ENCODE measurements at places on chromosomes 2 and 18.

GRCh38 chr2:45289997-45290709 lies 280.9 kb upstream of the SIX2 start:
- no peak for DNase-seq

DNA sequence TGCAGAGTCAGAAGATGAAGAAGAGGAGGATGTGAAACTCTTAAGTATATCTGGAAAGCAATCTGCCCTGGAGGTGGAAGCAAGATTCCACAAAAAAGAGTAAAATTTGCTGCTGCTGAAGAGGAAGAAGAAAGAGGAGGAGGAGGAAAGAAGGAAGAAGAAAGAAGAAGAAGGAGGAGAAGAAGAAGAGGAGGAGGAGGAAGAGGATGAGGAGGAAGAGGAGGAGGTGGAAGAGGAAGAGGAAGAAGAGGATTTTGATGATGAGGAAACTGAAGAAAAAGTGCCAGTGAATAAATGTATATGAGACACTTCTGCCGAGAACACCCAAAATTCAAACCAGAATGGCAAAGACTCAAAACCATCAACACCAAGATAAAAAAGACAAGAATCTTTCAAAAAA lies 20.9 kb upstream of the TAF4B start:
- no peak for DNase-seq

- DNase-seq = no peak
These were observed 345.4 kb downstream of the ARHGAP15 start for GRCh38 chr2:143474586-143474985.

- no peak for DNase-seq
These were observed 623.2 kb downstream of the IRS1 start for GRCh38 chr2:226176283-226176984.

DNA sequence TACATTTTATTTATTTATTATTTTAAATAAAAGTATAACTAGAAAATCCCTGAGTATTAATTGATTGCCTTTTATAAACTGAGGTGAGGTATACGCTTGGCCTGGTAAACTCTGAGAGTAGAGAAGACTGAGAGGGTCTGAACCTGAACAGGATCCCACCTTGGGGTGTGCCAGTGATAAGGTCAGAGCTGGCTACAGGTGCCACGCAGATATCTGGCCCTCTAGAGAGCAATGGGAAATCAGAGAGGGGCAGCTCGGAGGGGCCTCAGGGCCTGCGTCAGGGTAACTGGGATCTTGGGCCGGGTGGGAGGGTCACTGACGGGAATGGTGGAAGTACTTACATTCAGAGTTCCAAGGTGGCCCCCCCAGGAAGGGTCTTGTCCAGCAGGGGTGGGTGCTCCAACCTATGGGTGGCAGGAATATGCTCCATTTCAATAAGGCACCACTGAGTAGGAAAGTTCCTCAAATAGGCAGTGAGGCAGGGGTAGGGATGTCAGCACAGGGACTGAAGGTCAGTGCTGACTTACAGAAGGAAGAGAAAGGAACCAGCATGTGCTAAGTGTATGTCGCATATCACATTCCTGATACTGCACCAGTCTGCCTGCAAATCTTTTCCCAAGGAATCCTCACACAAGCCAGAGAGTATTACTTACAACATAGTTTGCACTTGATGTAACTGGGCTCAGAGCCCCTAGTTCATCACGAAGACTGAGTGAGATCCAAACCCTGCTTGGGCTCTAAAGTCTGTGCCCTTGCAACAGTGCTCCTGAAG lies 706.0 kb upstream of the RAB6C start:
- DNase-seq = no peak

DNA sequence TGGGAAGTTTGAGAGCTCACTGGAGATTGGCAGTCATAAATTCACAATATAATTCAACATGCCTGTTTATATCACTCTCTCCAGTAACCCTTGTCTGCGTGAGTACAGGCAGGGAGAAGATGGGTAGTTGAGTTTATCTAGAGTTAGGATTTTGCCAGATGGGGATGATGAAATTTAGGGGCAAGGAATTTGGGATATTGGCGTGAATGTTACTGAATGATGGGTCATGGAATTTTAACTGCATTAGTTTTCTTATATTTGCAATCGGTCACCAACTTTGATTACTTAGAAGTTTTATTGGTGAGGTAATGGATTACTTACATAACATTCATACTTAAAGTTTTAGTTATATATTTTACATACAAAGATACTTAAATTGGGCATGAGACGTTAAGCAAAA lies 35.1 kb downstream of the SANBR start:
- no peak for DNase-seq

- DNase-seq = no peak
These were observed 94.2 kb upstream of the ALKAL2 start for GRCh38 chr2:381941-382727.
